Activated CD4-positive, alpha-beta T cell treated with anti-CD3 and anti-CD28 coated beads, Interleukin-2, amount 10 ng/mL, durations not matched to agents 7 days and 5 days (primary cell): ENCODE measurements at places on chromosomes 3 and 15. TPM values are rescaled to one million over a fixed set of nuclear protein-coding genes. Genes with fewer than 3 reads are reported as not detected.

ZNF860 gene
- total RNA-seq, result not detected

SENP8 gene
- 1.3 TPM for total RNA-seq

KIF15 gene
- total RNA-seq, result 73.5 TPM

SERPINI2 gene
- not detected for total RNA-seq

SYNPR gene
- not detected for total RNA-seq

LOXL1 gene
- total RNA-seq, result 3.5 TPM

COX5A gene
- 239 TPM for total RNA-seq

GATM gene
- 1.6 TPM for total RNA-seq

SNUPN gene
- 44.1 TPM for total RNA-seq

XIRP1 gene
- total RNA-seq, result not detected

DUOXA2 gene
- total RNA-seq, result not detected

SI gene
- total RNA-seq, result not detected

CACNA2D3 gene
- total RNA-seq, result not detected

MYZAP gene
- not detected for total RNA-seq

TMC3 gene
- not detected for total RNA-seq

MYO5C gene
- total RNA-seq, result 2.4 TPM

IP6K1 gene
- 38.9 TPM for total RNA-seq

FBXL2 gene
- not detected for total RNA-seq

SCAANT1 gene
- not detected for total RNA-seq

PTH1R gene
- not detected for total RNA-seq

MAPKAPK3 gene
- total RNA-seq, result 140 TPM

ARGFX gene
- not detected for total RNA-seq

NOX5 gene
- not detected for total RNA-seq
